Activated CD4-positive, alpha-beta memory T cell treated with anti-CD3 and anti-CD28 coated beads for 36 hours (primary cell): ENCODE measurements at places on chromosomes 2 and 18.

GRCh38 chr2:121090088-121090715 is 194.8 kb downstream of the TFCP2L1 start:
- no peaks in the 10 kb centered on the region for H3K36me3 ChIP-seq
- H3K27me3 ChIP-seq = peaks cover 3% of the 10 kb centered on the region
- H3K4me1 ChIP-seq = no peaks in the 10 kb centered on the region
- no peak overlapping the region for H3K4me3 ChIP-seq
- DNase-seq = no peak

DNA sequence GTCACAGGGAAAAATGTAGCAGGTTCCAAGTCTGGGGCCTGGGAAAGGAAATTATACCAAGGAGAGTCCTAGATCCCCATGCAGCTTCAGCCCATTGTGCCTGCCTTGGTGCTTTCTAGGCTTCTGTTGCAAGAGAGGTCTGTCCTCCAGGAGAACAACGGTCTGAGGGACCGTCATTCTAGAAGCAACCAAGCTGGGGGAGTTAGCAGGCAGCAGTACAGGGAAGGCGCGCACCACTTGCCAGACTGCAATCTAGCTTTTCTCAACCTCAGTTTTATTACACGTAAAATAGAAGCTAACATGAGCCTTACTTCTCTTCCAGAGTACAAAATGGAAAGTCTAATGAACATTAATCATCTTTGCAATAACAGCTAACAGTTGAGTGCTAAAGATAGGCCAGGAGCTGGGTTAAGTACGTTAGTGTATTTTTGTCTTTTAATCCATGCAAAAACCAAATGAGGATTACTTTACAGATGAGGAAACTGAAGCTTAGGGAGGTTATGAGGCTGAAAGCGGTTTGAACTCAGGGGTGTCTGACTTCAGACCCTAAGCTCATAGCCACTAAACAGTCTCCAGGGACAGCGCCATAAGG is 1.9 kb downstream of the TCF23 start:
- no peak overlapping the region for H3K4me3 ChIP-seq
- no peaks in the 10 kb centered on the region for H3K4me1 ChIP-seq
- H3K27me3 ChIP-seq = peaks cover 3% of the 10 kb centered on the region
- no peak overlapping the region for H3K27ac ChIP-seq
- no peaks in the 10 kb centered on the region for H3K36me3 ChIP-seq

- no peak overlapping the region for H3K27ac ChIP-seq
- no peak for DNase-seq
- H3K27me3 ChIP-seq = no peaks in the 10 kb centered on the region
- H3K4me1 ChIP-seq = peaks cover 65% of the 10 kb centered on the region
- H3K36me3 ChIP-seq = no peaks in the 10 kb centered on the region
These were observed 21.8 kb downstream of the NCOA1 start for GRCh38 chr2:24512831-24513230.

DNA sequence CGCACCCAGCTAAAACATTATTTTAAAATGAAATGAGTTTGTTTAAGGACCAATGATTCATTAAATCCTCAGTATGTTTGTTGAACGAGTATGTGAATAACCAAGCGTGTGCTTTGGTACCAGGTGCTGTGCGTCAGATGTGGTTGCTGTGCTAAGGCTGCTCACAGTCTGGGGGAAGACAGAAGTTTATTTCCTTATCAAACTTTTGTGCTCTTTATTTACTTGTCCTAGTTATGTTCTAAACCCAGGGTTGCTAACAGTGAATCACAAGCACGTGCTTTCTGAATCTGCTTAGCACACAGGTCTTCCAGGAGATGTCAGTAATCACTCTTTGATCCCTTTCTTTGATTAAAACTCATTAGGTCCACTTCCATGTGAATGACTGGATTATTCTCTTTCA is 37.0 kb downstream of the RAPGEF4 start:
- H3K4me1 ChIP-seq = no peaks in the 10 kb centered on the region
- H3K4me3 ChIP-seq = no peak overlapping the region
- no peak overlapping the region for H3K27ac ChIP-seq
- H3K27me3 ChIP-seq = no peaks in the 10 kb centered on the region
- no peaks in the 10 kb centered on the region for H3K36me3 ChIP-seq
- DNase-seq = no peak

DNA sequence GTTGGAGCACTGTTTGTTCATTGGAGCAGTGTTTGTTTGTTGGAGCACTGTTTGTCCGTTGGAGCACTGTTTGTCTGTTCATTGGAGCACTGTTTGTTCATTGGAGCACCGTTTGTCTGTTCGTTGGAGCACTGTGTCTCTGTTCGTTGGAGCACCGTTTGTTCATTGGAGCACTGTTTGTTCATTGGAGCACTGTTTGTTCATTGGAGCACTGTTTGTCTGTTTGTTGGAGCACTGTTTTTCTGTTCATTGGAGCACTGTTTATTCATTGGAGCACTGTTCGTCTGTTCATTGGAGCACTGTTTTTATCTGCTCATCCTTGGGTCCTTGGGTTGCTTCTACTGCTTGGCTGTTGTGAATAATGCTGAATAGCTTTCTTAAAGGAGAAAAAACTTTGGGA is 74.7 kb downstream of the ZNF407 start:
- no peaks in the 10 kb centered on the region for H3K4me1 ChIP-seq
- H3K27ac ChIP-seq = no peak overlapping the region
- no peaks in the 10 kb centered on the region for H3K27me3 ChIP-seq
- no peak overlapping the region for H3K4me3 ChIP-seq

DNA sequence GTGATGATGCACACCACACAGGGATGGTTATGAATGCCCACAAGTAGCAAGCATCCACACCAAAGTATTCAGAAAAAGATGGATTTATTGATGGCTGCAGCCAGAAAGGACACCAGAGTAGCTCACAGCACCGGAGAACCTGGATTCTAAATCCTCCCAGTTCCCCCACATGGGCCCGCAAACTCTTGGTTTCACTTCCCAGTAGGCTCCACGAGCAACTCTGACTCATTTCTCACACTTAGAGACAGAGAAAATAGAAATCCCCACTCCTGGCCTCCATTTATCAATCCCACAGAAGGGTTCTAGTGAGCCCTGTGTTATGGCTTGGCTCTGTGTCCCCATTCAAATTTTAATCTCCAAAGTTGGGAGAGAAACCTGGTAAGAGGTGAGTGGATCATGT is 426.7 kb upstream of the MYT1L start:
- no peak for DNase-seq
- H3K36me3 ChIP-seq = no peaks in the 10 kb centered on the region
- H3K4me1 ChIP-seq = no peaks in the 10 kb centered on the region
- no peak overlapping the region for H3K4me3 ChIP-seq
- H3K27me3 ChIP-seq = no peaks in the 10 kb centered on the region
- H3K27ac ChIP-seq = no peak overlapping the region
